ENCODE measurements at places on chromosomes 2 and 18.

DNA sequence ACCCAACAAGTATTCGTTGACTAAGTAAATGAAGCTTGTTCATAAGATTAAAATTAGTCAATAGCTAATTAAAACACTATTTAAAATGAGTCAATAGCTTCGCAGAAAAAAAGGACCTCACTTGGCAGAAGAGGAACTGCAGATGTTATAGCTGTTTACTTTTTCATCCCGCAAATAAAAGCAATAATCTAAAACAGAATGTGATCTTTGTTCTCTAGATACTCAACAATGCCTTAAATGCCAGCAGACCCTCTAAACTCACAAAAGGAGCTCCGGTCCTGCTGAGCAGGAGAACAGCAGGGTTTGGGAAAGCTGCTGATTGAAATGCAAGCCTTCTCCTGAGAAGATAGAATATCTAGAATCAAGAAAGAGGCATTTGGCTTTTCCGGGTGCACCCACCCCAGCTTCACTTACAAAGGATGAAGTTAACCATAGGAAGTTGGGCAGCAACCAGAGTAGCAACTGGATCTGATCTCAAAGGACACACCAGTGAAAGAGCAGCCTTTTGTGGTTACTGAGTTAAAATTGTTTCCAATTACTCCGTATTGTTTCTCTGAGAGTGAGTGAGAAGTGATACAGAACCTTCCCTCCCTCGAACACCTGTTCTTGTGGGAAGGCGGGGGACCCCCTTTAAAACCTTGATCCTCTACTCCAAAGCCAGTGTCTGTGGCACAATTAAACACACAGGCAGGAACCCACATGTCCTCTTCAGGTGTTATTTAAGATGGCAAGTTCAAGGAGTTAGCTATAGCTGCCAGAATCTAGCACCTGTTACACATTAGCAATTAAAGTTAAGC lies 6.8 kb downstream of the CCBE1 start:
- DNase-seq = no peak

DNA sequence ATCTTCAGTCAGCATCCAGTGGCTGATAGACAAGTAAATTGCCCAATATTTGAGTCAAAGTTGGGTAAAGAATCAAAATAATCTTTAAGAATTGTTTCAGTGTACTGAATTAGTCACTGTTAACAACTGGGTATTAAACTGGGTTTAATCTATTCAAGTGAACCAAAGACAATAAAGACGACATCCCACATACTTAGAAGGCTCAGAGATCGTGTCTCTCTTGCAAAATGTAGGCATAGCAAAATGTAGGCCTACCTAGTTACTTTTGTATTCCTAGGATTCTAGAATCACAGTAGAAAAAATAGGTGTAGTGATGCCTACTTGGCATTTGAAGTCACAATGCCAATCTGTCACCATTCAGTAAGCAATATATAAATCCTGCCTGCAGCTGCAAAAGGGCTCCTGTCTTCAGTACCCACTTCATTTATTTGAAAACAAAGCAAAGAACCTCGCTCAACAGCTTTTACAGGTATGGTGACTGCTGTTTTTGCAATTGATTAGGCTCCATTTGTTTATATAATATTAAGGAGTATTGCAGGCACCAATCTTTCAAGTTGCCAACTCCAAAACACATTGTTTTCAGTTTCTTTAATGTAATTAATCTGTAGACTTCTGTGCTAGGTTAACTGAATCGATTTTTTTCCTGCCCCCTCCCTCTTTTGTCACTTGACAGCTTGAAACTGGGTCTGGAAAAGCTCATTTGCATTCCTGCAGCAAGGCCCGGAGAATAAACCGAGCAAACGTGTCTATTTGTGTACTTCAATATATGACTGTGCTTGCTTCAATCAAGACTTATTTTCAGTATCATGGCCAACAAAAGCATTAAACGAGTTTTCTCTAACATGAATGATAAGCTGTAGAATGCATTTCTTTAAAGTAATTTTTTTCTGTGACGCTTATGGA lies 1074.9 kb downstream of the TDRD15 start:
- DNase-seq = no peak

DNA sequence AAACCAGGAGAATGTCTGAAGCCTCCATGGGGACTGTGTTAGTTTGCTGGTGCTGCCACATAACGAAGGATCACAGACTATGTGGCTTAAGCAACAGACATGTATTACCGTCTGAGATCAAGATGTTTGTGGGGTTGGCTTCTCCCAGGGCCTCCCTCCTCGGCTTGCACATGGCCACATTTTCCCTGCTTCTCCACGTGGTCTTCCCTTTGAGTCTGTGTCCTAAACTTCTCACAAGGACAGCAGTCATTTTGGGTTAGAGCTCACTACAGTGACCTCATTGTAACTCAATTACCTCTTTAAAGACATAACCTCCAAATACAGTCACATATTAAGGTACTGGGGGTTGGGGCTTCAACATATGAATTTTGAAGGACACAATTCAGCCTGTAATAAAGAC lies 44.6 kb upstream of the LPIN2 start:
- DNase-seq = no peak

DNA sequence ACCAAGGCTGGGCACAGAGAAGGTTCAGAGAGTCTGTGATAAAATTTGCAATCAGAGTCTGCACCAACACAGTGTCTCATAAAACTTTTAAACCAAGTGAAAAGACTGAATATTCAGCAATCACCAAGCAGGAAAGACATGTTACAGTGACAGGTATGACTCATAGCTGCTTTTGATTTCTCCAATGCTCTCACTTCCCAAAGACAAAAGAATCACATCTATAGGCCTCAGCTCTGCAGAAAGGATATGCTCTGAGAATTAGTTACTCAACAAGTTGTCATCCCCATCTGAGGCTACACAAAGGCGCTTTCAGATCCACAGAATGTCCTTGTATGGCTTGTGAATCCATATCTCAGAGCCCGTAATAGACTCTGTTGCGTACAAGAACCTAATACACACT lies 92.5 kb downstream of the KCNF1 start:
- no peak for DNase-seq

- no peak for DNase-seq
Observed at GRCh38 chr2:71634567-71634966, 181.2 kb downstream of the DYSF start.
